ENCODE measurements at places on chromosomes 1 and 21. TPM values are rescaled to one million over a fixed set of nuclear protein-coding genes. Genes with fewer than 3 reads are reported as not detected.

C8B gene
- total RNA-seq = not detected

F5 gene
- not detected for total RNA-seq

SPATA17 gene
- 2.4 TPM for total RNA-seq

NTNG1 gene
- total RNA-seq = 4.9 TPM

CLCA4 gene
- not detected for total RNA-seq

OR10R2 gene
- not detected for total RNA-seq

AMY2A gene
- not detected for total RNA-seq

CAMSAP2 gene
- total RNA-seq = 27.5 TPM

TSEN15 gene
- 77.5 TPM for total RNA-seq

LCE3D gene
- not detected for total RNA-seq

FLG2 gene
- not detected for total RNA-seq

MYOM3 gene
- total RNA-seq = 0.03 TPM

RNF223 gene
- 0.56 TPM for total RNA-seq

STX12 gene
- total RNA-seq = 22.2 TPM

CD1D gene
- total RNA-seq = 1.5 TPM

MROH7 gene
- not detected for total RNA-seq

KPRP gene
- not detected for total RNA-seq

WNT3A gene
- not detected for total RNA-seq

OR2T2 gene
- total RNA-seq = not detected

ABCA4 gene
- not detected for total RNA-seq

TEDDM1 gene
- total RNA-seq = not detected

GPR52 gene
- not detected for total RNA-seq

PROX1 gene
- total RNA-seq = 0.38 TPM
